CD4-positive, alpha-beta T cell treated with Interleukin-10 for 1 hour (primary cell): ENCODE measurements at places on chromosomes 2 and 18.

GRCh38 chr2:9201185-9201891, 5.3 kb upstream of the ASAP2 start:
- no peak for DNase-seq

DNA sequence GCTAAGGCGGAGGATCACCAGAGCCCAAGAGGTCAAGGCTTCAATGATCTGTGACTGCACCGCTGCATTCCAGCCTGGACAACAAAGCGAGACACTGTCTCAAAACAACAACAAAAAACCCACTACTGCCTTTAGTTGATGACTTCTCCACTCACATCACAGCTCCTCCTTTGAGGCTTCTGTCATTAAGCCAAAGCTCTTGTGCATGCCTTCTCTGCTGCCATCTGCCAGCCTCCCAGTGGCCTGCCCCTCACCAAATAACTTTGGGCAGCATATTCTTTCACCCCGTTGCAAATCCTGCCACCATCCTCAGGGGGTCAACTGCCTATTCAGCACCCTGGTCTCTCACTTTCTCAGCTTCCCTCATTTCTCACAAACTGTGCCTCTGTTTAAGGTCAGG, 27.5 kb downstream of the OSBPL1A start:
- DNase-seq, result no peak

DNA sequence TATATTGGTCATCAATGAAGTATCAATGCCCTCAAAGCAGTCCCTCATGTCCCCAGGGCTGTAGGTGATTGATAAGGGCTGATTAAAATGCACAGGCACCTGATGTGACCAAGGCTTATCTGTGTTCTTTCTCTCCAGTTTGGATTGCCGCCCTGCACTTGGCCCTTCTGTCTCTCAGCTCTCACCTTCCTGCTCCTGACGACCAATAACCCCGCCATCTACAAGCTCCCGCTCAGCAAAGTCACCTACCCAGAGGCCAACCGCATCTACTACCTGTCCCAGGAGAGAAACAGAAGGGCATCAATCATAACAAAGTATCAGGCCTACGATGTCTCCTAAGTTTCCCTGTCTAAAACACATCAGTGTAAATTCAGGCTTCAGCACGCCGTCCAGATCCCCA, 41.8 kb upstream of the SLC14A1 start:
- no peak for DNase-seq

DNA sequence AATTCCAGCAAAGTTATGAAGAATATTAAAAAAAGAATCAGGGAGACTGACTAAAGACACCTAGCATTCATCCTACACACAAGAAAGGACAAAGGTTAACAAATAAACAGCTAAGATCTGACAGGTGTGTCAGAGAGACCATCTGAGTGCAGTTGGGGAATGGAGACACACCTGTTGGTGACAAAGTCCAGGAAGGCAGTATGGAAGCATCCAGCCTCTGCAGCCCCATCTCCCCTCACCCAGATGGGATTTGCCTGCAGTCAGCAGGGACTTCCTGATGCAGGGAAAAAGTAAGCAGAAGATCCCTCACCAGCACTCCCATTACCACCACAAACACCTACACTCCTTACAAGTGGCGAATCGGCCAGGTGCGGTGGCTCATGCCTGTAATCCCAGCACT, 37.9 kb downstream of the USP34 start:
- no peak for DNase-seq

DNA sequence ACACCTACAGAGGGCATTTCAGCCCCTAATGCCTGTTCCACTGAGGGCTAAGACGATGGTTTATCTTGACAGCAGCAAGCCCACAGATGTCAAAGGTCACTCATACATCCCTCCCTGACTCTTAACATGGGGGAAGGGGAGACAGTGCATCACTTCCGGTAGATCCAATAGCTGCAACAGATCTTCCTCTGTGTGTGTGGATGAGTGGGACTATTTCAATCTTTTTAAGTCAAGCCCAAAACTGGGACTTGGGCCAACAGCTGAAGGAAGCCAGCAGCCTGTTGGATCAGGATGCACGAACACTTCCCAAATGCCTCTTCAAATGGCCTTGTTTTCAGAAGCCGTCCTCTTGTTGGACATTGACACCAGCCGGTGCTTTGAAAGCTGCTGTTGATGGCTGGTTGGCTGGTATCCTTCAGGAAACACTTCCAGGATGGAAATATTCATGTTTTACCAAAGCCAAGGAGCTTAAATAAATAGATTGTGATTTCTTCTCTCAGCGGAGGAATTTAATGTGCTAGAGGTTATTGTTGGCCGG, 59.2 kb downstream of the IL1R2 start:
- DNase-seq, result no peak

GRCh38 chr18:62976227-62976626, 260.9 kb downstream of the PHLPP1 start:
- DNase-seq, result no peak

- DNase-seq, result peak; percentile 66
Measured at GRCh38 chr2:143205106-143205764, 76.0 kb downstream of the ARHGAP15 start.
